Activated CD4-positive, alpha-beta T cell treated with anti-CD3 and anti-CD28 coated beads, Interleukin-2, amount 10 ng/mL, durations not matched to agents 24 days and 14 days (primary cell): ENCODE measurements at places on chromosomes 7 and 10. TPM values are rescaled to one million over a fixed set of nuclear protein-coding genes. Genes with fewer than 3 reads are reported as not detected.

DNA sequence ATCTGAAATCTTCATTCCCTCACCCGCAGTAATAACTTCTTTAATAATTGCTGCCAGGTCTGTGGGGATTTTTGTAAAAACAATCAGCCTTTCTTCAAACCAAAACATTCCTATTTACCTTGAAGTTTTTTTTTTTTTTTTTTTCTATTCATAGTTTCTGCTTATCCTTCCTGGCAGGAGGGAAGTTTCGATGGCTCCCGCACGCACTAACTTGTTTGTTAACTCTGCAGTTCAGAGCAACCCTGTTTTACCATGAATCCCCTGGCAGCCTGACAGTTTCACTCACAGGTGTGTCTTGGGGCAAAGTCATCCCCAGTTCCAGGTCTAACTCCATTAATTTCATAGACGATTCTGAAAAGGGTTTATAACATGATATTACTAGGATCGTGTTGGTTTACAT, 149.3 kb downstream of the KLF6 start:
- no peak overlapping the region for H3K4me3 ChIP-seq
- H3K4me1 ChIP-seq: peaks cover 9% of the 10 kb centered on the region
- peaks cover 19% of the 10 kb centered on the region for H3K27me3 ChIP-seq

The ADGRA1 gene
- not detected in 2 replicates for total RNA-seq

DNA sequence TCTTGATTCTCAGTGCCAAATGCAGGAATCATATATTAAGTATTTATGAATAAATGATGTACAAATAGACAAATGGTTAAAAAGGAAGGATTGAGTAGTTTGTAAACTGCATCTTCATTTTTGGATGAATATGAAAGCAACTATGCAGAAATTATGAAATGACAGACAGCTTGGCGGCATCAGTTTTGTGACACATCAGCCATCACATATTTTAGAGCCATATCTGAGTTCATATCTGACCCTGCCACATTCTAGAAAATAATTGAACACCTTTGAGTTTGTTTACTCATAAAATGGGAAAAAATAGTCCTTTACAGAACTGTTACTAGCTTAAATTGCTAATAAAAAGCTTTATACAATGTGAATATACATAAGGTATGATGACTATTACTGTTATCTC, 448.2 kb downstream of the KIF20B start:
- no peak overlapping the region for H3K27ac ChIP-seq
- no peaks in the 10 kb centered on the region for H3K4me1 ChIP-seq
- H3K4me3 ChIP-seq: no peak overlapping the region

GRCh38 chr7:101555921-101556275, 73.2 kb downstream of the MYL10 start:
- H3K36me3 ChIP-seq: no peaks in the 10 kb centered on the region
- no peak overlapping the region for H3K4me3 ChIP-seq
- no peak overlapping the region for H3K27ac ChIP-seq
- DNase-seq: no peak
- no peaks in the 10 kb centered on the region for H3K4me1 ChIP-seq

The ZDHHC6 gene
- total RNA-seq: 45.5 and 47.7 TPM in 2 replicates
